ENCODE measurements at places on chromosomes 12 and 14.

DNA sequence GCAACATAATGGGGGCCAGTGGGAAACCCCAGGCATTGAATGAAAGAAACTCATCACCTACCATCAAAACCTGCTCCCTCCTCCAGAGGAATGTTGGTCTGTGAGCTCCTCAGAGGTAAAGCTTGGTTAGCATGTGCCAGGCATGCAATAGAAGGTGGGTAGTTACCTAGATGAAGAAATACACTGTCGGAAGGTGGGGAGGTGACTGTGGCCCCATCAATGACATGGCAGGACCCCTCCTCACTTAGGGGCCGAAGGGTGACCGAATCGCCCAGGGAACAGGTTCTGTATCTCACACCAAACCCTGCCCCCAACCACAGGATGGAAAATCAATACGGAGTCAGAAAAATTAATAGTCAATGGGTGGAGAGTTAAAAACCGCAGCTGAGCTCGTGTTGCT, 135.6 kb downstream of the BCL11B start:
- DNase-seq: no peak

- no peak for DNase-seq
Observed at GRCh38 chr12:74292351-74293194, 245.1 kb upstream of the ATXN7L3B start.

DNA sequence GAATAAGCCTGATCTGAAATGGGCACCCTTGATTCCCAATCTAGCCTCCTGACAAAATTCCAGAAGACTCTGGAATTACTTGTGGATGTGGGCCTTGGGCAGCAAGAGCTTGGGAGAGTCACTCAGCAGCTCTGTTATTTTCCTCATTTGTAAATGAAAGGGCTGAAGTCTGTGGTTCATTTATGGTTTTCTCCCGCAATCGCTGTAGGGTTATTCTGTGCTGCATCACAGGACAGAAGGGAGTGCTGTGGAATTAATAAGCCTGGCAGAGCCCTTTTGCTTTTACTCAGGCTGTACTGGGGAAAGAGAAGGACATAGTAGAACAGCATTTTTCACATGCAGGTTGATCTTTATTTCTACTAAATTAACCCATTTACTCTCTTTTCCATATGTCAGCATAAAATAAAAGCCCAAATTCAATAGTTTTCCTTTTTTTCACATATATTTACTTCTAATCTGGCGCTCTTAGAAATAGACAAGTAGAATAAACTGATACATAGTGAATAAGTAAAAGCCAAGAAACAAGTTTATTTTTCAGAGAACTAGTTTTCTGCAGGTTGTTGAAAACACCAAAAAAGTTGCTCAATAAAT, 49.2 kb downstream of the DUSP16 start:
- no peak for DNase-seq

DNA sequence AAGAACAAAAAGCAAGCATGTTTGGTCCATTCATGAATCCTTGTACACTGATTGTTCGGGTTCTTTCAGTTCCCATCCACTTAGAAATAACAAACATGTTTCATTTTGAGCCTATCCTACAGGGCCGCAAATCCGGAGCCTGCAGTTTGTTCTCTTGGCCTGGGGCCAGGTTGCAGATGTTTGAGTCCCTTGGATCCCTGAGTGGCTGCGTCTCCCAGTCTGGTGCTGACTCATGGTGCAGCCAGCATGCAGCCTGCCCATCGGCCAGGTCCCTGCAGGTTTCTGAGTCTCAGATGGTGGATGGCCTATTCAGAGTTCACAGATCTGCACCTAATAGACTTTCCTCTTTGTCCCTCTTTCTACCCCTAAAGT, 1.9 kb upstream of the DYNC1H1 start:
- no peak for DNase-seq

GRCh38 chr14:103090481-103091020, 4.0 kb upstream of the EXOC3L4 start:
- no peak for DNase-seq

GRCh38 chr12:104462931-104463339, 6.2 kb downstream of the CHST11 start:
- peak; percentile 62 for DNase-seq

- DNase-seq: no peak
Observed at GRCh38 chr12:11819643-11820042, 170.2 kb downstream of the ETV6 start.

GRCh38 chr14:100890061-100890850, 13.3 kb downstream of the RTL1 start:
- no peak for DNase-seq

- DNase-seq: no peak
Observed at GRCh38 chr14:74836251-74836960, 39.5 kb downstream of the PROX2 start.

DNA sequence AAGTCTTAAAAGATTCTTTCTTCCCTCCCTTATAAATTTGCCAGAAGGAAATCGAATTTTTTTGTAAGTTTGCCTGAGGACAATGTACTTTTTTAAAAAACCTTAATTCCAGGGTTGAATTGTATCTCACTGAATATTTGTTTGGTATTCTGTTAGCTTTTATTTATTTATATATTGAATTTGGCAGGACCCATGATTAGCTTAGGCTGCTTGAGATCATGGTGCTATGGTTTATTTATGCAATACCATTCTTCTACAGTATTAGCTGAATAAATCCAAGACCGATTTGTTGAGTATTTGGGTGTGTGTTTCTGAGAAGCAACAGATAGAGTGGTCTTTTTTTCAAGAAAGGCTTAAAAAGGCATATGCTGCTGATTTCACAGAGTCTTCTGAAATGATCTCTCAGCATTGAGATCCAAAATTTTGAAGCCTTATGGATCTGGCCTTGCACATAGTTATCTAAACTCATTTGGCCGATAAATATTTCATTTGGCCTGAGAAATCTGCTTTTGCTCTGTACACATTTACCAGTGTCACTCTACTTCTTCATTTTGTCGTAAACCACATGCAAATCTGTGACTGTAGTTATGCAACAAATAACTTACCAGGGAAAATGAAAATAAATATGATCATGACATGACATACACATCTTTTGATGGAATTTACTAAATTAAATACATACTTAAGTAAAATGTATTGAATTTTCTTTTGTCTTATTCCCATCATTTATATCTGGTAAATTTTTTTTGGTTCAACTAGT, 265.8 kb upstream of the FLRT2 start:
- no peak for DNase-seq

GRCh38 chr14:102532204-102532658, 22.7 kb upstream of the ANKRD9 start:
- no peak for DNase-seq

DNA sequence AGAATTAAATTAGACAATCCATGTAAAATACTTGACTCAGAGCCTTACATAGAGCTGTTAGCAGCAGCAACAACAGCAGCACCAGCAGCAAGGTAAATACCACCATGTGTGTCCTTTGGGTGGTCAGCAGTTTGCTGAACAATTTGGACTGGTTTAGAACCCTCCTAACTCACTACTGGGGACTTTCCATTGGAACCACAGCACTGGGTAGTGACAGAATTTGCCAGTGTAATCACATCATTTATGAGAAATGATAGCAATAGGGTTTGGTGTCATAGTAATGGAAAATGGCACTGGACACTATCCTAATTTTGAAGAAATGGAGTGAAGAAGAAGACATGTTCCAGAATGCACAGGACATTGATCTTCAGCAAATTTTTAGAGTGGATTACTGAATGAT, 392.8 kb downstream of the RAD51B start:
- no peak for DNase-seq

GRCh38 chr12:64187794-64188193, 34.3 kb downstream of the KICS2 start:
- DNase-seq: no peak

- no peak for DNase-seq
Observed at GRCh38 chr12:51695241-51696010, 104.4 kb downstream of the SCN8A start.

DNA sequence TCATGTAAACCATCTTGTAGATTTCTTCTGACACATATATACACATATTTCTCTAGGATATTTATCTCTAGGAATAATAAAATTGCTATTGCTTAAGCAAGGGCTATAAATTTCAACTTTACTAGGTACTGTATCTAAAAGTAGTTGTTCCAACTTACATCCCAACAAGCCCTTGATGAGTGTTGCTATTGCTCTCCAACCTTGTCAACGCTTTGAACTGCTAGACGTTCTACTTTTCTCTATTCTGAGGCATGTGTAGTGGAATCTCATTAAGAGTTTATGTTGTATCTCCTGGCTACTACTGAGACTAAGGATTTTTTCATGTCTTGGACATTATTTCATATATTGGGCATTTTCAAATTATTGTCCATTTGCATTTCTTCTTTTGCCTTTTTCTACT, 321.5 kb upstream of the SOX5 start:
- DNase-seq: no peak

GRCh38 chr12:40226705-40227104, 1.9 kb downstream of the LRRK2 start:
- no peak for DNase-seq

GRCh38 chr12:86860776-86861175, 604.6 kb upstream of the MGAT4C start:
- DNase-seq: no peak

DNA sequence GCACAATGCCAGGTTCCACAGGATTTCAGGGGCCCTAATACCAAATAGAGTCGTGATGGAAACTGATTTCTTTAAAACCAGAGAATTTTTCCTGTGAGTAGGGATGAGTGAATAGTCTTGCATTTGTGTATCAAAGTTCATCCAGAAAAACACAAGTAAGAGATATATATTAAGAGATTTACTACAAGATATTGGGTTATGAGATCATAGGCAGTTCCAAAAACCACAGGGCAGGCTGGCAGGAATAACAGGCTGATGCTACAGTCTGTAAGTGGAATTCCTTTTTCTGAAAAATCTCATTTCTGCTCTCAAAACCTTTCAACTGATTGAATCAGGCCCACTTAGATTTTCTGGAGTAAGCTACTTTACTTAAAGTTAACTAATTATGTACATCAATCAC, 1756.2 kb upstream of the SEL1L start:
- DNase-seq: no peak

GRCh38 chr14:49508124-49508523, 78.1 kb downstream of the RPS29 start:
- DNase-seq: no peak

DNA sequence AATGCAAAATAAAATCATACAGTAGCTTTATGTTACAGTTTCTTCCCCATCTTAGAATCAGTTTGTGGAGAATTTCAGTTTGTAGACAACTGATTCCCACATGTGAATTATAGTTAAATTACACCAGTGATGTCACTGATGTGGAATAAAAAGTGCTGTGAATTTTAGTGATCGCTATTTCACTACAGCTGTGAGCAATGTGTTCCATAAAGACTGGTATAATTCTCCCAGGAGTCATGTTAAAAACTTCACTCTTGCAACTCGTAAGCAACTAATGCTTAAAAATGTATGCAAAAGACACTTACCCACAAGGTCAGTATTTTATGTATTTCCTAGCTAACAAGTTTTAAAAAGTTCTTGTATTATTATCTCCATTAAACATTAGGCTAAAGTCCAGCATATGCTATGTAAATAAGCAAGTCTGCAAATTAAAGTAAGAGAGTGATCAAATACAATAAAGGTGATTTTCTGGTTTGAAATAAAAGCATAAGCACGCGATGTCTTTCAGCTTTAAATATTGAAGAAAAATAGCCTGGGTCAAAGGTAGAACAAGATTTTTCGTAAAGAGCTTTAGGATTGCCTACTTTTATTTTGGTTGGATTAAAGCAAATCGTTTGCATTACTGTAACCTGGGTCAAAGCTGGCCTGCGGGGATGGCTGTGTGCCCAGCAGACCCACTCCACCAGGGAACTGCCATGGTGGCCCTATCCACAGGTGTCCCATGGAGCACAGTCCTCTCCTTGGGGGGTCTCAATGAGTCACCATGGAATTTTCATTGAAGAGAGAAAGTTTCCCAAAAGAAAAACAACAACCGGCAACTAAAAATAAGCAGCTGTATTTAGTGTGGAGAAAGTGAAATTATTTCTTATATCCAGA, 12.7 kb upstream of the LRIG3 start:
- DNase-seq: no peak

- DNase-seq: no peak
Observed at GRCh38 chr14:61466905-61467280, 145.5 kb downstream of the PRKCH start.

DNA sequence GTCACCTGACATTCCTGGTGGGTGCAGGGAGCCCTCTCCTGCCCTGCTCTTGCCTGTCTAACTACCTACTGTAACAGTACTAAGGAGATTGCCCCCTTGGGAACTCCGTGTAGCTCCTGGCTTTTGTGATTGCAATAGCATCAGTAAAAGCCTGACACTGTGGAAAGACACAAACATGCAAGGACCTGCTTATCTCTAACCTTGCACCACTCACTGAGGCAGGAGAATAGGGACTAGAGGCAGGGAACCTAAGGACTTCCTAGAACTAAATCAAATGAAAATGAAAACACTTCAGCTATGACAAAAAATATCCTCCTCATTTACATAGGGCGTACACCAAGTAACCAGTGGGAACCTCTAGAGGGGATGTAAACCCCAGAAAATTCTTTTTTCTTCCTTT, 28.5 kb downstream of the TUBA1A start:
- no peak for DNase-seq

DNA sequence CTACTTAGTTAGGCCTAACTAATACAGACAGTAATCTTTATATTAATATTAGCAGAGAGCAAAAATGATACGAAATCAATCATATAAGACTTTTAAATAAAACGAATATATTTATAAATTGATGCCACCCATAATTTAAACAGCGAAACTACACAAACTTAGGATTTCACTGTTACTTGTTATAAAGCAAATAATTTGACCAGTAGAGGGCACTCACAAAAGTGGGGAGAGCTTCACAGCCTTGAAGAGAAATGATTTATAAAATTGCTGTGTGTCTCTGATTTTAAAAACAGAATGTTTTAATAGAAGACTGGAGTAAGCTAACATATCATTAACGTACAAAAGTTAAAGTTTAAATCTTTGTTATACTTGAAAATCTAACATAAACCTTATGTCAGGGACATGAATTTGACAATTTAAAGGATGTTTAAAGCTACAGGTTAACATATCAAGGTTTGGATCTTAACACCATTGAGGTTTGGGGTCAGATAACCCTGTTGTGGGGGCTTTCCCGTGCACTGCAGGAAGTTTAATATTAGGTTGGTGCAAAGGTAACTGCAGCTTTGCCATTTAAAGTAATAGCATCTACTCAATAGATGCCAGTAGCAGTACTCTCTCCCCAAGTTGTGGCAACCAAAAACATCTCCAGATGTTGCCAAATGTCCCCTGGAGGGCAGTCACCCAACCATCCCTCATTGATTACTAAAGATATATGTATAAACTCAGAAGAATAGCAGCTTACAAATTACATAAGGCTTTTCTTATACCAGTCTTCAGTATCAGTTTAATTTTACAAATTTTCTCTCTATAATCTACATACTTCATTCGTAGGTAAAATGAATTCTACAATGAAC, 9.3 kb downstream of the KRAS start:
- DNase-seq: no peak

DNA sequence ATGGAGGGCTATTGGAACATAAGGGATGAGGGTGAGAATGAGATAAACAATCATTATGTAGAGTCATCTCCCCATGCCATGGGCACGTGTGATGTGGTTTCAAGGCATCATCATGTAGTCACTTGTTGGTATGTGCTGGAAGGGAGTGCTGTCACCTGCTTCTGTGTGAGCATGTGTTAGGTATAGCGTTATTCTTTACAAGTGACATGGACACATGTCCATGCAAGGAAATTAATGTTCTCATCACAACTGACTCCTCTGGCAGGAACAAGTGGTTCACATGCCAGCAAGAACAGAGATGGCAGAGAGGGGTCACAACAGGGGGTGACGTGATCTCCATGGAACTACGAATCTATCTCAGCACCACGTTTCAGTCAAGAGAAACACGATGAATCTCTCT, 815.8 kb downstream of the BCL11B start:
- no peak for DNase-seq

- no peak for DNase-seq
Observed at GRCh38 chr14:96285667-96286066, 29.7 kb downstream of the BDKRB1 start.
